ENCODE measurements at places on chromosomes 6 and 20.

DNA sequence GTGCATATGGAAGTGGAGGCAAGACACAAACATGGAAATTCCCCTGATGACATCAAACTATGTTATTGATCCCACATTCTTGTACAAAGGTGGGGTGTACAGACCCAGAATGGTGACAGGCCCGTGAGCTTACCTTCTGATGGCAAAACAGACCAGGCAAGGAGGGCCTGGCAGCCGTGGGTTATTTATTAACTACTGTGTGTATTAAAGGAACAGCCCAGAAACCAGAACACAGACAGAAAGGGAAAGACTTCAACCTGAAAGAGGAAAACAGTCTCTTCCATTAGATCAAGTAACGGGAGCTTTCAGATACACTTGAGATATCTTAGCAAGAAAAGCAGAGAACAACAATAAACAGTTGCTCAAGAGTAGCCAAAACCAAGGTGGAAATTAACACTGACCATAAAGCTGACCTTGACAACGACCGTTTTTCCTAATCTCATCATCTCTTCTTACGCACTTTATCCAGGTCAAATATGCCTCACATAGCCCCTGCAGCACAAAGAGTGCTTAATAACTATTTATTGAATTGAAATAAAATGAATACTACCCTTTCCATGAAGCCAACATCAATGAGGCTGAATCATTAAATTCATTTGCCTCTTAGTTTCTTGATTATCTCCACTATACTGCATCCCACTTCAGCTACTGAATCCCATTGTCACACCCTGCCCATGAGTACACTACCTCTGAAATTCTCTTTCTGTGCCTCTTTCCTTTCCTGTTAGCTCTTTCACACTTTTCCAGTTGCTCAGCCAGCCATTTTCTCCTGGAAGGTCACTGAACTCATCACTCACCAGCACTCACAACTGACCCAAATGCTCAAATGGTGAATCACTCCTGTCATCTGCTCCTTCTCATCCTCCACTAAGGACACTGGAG is 67.4 kb downstream of the MOXD1 start:
- DNase-seq: no peak

- no peak for DNase-seq
Measured at GRCh38 chr20:63342561-63343459, 18.3 kb downstream of the CHRNA4 start.

DNA sequence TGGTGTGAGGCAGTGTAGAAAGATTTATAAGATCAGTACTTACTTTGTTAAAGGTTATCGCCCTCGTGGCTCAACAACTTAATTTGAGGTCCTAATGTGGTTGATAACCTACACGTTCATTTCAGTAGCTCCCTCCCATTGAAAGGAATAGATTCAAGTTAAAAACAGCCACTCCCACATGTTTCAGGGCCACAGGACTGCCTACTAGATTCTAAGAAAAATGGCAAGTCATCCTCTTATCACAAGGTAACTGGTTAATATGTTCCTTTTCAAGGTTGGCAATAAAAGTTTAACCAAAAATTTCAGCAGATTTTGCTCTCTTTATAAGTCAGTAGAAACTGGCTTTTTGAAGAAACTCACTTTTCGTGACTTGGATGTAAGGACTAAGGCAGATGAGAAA is 17.1 kb downstream of the GSTA2 start:
- DNase-seq: no peak

- DNase-seq: no peak
Measured at GRCh38 chr20:19998990-19999705, 18.0 kb upstream of the NAA20 start.

DNA sequence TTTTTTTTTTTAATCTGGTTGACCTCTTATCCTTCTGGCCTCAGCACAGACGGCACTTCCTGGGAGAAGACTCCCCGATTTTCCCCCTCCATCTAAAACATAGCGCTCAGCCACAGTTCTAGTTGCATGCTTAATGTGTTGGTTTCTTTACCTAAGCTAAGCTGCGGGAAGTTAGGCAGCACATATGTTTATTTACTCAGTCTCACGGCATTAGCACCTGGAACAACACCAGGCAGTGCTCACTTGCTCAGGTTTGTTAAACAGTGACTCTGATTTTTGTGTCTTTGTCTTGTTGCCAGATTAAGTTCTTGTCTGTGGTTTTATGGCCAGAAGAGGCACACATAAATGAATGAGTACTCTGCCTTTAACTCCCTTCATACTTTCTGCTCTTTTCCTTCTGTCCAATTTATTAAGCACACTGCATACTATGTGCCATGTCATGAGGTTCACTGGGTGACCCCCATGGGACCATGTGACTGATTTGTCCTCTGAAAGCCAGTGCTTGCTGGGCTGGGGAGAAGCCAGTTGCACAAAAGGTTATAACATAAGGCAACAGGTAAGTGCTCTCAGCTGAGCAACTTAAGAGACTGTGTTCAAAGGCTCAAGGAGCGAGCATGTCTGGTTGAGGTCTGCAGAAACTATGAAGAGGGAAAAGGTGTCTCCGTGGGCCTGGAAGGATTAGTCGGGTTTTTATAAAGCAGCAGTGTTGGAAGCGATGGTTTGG is 93.6 kb downstream of the RPP40 start:
- no peak for DNase-seq

DNA sequence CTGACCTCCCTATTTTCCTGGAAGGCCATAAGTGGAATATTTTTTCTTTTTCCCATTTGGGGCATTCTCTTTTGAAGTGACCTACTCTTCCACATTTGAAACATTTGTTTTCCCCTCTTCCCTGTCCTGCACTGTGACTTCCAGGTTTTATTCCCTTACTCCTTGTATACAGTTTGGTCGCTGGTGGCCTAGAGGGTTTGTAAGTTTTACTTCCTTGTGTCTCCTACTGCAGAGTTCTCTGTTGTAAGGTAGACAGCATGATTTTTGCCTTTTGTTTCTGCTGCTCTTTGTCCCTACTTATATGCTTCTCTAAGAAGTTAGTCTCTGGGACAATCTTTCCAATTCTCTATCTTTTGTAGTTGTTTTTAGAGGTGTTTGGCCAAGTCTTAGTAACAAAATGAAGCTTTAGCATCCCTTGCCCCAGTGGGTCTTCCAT is 7.4 kb upstream of the ZNFX1 start:
- DNase-seq: no peak

DNA sequence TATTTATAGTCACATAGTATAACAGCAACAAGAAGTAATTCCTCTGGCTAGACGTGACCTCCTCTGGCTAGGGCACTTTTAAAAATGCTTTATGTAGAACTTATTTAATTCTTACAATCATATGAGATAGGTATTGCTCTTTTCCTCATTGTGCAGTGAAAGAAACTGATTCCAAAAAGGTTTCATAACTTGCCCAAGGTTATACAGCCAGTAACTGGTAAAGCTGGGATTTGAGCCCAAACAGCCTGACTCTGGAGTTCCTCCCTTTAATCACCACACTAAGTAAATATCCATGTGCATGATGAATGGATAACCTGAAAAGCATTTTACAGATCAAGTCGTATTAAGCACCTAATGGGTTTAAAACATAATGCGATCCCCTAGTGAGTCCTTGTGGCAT is 214.6 kb downstream of the PRL start:
- no peak for DNase-seq

DNA sequence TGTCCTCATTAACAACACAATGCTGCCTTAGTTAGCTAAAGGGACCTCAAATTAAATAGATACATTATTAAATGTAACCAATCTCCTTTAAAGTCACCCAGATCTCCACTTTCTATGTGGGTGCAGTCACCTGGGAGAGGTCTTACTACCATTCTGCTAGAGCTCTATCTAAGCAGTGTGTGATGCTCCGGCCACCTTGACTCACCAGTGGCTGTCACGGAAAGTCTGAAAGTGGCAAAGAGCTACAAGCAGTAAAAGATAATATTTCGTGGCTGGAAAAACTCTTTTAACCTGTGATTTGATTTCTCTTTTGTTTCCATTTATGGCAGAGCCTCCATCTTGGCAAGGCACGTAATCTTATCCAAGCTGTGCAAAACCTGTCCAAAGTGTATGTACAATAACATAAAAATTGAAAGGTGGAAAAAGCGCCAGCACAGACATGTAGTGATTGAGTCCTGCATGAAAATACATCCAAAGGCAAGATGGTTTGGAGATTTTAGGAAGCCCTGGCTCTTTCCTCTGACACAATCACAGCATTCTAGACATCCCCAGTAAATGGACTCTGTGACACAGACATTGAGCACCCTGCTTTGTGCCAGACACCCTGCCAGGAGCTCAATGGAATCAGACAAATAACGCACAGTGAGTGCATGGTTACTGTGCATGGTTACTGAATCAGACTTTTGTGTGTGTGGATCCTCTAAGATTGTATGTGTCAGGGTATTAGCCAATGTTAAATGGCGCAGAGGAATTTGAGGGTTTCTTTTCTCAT is 116.6 kb downstream of the ADAT2 start:
- no peak for DNase-seq

Measured in stimulated activated CD8-positive, alpha-beta memory T cell treated with anti-CD3 and anti-CD28 coated beads, Interleukin-15, amount 100 ng/mL, for 24 hours (primary cell).